Stimulated activated CD8-positive, alpha-beta memory T cell treated with anti-CD3 and anti-CD28 coated beads, Interleukin-15, amount 100 ng/mL, for 4 hours (primary cell): ENCODE measurements at places on chromosomes 4 and X.

DNA sequence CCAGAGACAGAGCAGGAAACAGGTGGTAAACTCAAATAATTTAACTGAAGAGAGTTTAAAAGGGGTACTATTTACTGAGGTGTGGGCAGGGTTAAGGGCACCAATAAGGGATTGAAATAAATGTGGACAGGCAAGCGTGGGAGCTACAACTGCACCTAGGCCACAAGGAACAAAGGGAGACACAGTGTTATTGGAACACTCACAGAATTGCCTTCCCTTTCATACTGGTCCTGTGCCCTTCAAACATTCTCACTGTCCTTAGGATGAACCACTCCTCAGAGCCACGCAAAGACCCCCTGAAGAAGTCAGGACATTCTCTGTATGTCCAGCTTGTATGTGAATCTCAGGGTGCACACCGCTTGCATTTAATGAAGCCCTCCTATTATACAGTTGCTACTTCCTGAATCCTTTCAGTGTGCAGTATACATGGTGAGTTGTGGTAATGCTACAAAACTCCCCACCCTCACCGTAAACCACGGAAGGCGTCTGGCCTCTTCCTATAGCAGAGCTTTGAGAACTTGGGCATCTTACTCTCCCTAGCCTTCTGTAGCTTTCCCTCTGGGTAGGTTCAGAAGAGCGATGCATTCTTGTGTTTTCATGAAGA is 9.6 kb upstream of the MRPL1 start:
- no peak for DNase-seq

GRCh38 chr4:121790976-121791375 is 10.1 kb upstream of the EXOSC9 start:
- DNase-seq, result no peak

- DNase-seq, result no peak
These were observed 51.3 kb downstream of the DTHD1 start for GRCh38 chr4:36332782-36333131.

DNA sequence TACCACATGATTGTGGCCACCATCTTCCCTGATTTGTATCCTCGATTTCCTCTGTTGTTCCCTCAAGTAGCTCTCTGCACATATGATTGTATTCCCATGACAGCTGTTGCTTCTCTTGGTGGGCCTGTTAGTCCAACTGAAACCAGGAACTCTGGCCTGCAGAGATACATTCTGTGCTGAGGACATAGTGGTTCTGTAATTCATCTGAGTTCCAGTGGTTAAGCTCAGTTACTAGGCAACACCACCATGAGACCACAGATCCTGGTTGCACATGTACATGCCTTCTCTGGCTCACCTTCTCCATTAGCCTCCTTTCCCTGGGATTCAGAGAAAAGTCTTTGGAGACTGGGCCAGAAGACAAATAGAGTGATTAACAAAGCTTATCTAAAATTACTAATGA is 172.1 kb upstream of the SLC7A11 start:
- no peak for DNase-seq

GRCh38 chrX:13755254-13755653 is 20.7 kb downstream of the OFD1 start:
- no peak for DNase-seq

DNA sequence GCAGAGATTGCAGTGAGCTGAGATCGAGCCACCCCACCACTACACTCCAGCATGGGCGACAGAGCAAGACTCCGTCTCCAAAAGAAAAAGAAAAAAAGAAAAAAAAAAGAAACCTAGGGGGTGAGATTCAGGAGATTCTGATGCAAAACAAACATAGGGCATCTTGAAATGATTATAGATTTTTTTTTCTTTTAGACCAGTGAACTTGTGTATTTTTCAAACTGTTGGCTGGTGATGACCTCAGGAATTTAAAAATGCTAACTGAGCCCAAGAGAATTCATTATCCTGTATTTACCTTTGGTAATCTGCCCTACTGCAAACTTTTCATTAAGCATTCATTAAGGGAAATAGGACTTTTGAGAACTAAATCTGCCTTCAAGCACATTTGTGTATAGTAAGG is 20.6 kb downstream of the ATP10D start:
- DNase-seq, result no peak

DNA sequence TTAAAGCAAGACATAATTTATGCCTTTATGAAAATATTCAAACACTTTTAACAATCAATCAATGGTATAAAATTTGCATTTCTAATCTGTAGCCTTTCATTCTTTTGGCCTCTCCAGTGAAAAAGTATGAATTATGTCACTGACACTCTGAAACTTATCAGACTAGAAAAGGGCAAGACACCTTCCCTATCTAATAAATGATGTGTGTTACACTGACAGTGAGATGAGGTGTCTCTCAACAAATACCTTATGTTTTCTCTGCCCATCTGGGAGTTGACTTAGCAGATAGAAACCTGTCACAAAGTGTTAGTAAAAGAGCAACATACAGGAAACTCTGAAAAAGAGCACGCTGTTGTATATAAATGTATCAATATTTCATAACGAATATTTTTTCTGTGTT is 94.2 kb upstream of the TECRL start:
- no peak for DNase-seq

- no peak for DNase-seq
These were observed 444.2 kb downstream of the GRIA2 start for GRCh38 chr4:157664726-157665125.
